Endodermal cell (in vitro differentiated cells): ENCODE measurements at places on chromosomes 6 and 20. TPM values are rescaled to one million over a fixed set of nuclear protein-coding genes. Genes with fewer than 3 reads are reported as not detected.
A peak's percentile ranks its signal among the peaks of the same experiment; 100 is the strongest.

GRCh38 chr6:33702345-33702977 lies 9.0 kb downstream of the UQCC2 start:
- DNase-seq: peak; percentile 81

Gene UST
- 12.7 to 17.0 TPM (median 15.3 TPM) in 3 replicates for total RNA-seq

Gene AURKA
- total RNA-seq: 56.3 and 58.0 TPM in 2 replicates

Gene TPD52L2
- total RNA-seq: 51.8 to 68.5 TPM (median 68.3 TPM) in 3 replicates

- DNase-seq: peak; percentile 92
These were observed 6.1 kb downstream of the UBD start for GRCh38 chr6:29553268-29554057.

- DNase-seq: peak; percentile 81
These were observed at the start of gene NPEPL1 for GRCh38 chr20:58692579-58693225. TSS of gene NPEPL1 (plus strand) at chr20:58692800. CDS start at chr20:58692901, 101 bp downstream.

DNA sequence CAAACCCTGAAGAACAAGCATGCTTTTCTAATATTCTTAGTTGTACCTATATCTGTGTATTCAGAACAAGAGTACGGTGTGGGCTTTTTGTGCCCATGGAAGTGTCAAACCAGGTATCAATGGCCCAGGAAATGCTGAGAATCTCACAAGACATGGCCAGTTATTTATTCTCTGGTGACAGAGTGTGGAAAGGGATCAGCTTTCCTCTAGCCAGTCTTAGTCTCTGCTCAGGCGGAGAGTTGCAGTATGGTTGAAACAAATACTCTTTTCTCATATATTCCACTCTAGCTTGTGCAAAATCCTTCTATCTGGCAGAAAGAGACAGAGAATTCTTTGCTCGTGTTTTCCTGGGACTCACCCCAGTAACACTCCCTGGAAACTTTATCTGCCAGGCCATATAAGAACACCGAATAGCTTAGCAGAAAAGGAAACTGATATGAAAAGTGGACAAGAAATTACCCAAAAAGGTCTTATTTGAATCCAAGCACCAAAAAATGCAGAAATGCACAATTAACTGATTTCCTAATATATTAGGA lies 173.3 kb upstream of the RSPO3 start:
- DNase-seq: no peak

DNA sequence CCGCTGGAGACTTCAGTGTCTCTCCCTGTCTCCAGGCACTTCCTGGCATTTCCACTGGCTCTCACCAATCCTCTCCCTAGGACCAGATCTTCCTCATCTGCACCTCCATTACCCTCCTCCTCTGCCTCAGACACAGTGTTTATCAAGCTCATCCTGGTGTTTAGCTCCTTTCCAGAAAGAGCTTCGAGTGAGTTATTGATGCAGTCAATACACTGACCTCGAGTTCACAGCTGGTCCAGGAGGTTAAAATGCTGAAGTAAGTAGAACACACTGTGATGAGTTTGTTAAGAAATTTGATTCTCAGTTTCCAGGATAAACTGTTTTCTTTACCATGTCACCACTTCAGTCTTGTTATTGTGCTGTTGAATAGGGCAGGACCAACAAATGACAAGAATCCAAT lies 42.1 kb upstream of the ARMC2 start:
- no peak for DNase-seq

DNA sequence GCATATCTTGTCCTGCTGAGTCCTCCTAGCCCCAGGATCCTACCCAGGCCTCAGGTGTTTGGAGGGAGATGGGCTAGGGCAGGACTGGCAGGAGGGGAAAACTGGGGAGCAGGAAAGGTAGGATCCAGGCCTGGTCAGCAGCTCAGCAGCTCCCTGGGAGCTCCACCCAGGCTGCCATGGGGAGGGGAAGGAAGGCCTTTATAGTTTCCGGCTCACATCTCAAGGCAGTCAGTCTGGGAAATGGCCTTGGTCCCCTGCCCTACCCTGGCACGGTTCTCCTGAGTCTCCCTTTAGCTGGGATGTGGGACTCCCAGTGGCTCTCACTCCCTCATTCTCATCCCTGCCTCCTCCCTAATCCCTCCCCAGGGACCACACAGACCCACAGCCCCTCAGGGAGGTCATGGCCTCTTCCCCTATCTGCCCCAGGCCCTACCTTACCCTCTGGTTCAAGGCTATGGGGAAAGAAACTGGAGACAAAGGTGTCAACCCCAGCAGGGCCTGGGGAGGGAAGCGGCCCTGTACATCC lies 1.6 kb downstream of the SLC44A4 start:
- no peak for DNase-seq

DNA sequence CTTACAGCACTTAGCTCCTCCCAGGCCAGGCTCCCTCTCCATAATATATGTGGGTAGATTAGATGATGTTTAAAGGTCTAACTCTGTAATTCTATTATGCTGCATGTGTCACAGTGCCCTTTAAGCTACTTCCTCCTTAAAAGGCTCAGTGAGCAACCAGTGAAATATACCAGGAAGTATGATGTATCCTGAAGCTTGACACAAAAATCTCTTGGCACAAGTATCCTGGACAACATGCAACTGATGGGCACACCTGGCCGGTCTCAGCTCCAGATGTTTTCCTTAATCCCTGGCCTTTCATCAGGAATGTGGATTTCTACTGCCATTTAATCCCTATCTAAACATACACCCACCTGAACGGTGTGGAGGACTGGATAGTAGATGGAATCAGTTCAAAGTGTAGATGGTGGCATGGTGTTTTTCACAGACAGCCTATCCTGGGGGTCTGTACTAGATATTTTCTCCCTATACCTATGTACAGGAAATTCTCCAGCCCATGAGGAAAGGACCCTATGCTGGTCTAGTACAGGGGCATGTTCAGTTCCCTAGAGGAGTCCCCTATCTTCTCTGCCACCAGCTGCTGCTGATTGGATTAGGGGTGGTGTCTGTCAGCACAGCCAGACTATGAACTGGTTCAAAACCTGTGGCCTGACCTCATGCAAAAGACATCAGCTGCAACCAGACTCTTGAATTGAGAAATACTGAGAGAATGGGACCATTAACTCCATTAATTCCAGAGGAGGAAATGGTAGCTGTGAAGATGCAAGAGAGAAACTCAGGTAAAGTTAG lies 59.4 kb upstream of the CITED2 start:
- no peak for DNase-seq

DNA sequence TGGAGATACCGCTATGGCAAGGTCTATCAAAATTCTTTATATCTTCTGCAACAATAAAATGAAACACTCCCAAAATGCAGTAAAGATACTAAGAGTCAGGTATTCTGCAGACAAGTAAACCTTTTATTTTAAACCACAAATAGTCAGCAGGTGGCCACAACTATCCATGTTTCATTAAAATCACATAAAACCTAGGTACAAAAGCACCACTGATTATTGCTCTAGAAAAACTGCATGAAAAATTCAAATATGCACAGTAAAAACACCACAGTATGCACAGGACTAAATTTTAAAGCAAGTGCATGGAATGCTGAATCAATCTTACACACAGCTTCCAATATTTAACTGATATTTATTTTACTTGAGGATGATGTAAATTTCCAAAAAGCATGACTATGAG lies 33.3 kb downstream of the HMGN3 start:
- DNase-seq: no peak

Gene COL19A1
- 0.19 to 1.6 TPM (median 1.4 TPM) in 3 replicates for total RNA-seq

GRCh38 chr20:51340451-51340840 lies 202.1 kb downstream of the NFATC2 start:
- no peak for DNase-seq

DNA sequence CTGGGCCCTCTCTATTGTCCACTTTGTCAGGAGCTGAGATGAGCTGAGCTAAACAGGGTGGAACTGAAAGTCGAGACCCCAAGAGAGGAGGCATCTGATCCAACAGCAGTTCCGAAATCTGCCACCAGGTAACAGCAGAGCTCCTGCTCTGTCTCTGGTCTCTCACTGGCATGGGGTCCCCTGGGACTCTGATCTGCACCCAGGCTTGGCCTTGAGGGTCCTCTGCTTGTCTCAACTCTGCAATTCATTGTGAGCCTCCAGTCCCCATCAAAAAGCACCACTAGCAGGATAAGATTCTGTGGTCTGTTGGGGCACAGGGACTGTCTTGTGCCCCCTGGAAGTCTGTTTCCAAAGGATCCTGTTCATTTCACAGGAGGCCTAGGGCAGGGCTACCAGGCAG lies 62.5 kb upstream of the TOP1 start:
- DNase-seq: peak; percentile 84

GRCh38 chr6:159201336-159201735 lies 32.1 kb downstream of the FNDC1 start:
- DNase-seq: no peak

Gene OR2B2
- not detected in 2 replicates for total RNA-seq

- DNase-seq: peak; percentile 66
These were observed 159.9 kb downstream of the CD83 start for GRCh38 chr6:14277405-14277930.

Gene SLC17A9
- total RNA-seq: 9.7 to 11.7 TPM (median 10.2 TPM) in 3 replicates

Gene XKR7
- total RNA-seq: 2.9 to 4.6 TPM (median 3.1 TPM) in 3 replicates

DNA sequence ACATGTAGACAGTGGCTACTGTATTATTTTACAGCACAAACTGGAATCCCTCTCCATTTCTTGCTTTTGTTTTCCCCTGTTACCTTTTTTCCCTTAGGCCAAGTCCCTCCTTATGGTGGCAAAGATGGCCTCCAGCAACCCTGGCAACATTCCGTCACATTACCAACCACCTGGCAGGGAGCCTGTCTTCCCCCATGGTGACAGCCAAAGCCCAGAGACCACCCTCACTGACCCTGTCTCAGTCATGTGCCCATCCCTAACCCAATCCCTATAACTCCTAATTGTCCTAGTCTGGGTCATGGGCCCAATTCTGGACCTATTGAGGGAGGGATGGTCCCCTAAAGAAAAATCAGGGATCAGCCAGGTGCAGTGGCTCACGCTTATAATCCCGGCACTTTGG lies 27.6 kb downstream of the PARD6B start:
- DNase-seq: no peak

Gene PRDM13
- 0.07 and 0.09 TPM in 2 replicates for total RNA-seq

DNA sequence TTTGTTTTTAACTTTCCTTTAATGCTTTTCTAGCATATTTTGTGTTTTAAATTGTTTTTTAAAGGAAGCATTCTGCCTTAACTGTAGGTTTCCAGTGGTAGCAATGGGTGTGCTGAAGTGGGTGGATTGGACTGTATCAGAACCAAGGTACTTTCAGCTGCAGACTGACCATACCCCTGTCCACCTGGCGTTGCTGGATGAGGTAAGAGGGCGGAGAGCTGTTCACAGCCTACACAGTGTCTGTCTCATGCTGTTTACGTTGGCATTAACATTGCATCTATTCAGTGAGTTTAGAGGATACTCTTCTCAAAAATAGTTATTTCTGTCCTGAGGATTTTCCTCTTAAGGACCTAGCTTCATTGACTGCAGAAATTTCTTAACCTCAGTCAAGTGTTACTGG lies 11.9 kb downstream of the NELFCD start:
- no peak for DNase-seq

GRCh38 chr20:145877-146276 lies 3.5 kb downstream of the DEFB126 start:
- DNase-seq: peak; percentile 50

- no peak for DNase-seq
These were observed 9.0 kb downstream of the PTPN1 start for GRCh38 chr20:50519036-50519762.
